ENCODE measurements at places on chromosomes 7 and 10.

- no peak for DNase-seq
Measured at GRCh38 chr7:77950548-77950947, 152.0 kb downstream of the PHTF2 start.

DNA sequence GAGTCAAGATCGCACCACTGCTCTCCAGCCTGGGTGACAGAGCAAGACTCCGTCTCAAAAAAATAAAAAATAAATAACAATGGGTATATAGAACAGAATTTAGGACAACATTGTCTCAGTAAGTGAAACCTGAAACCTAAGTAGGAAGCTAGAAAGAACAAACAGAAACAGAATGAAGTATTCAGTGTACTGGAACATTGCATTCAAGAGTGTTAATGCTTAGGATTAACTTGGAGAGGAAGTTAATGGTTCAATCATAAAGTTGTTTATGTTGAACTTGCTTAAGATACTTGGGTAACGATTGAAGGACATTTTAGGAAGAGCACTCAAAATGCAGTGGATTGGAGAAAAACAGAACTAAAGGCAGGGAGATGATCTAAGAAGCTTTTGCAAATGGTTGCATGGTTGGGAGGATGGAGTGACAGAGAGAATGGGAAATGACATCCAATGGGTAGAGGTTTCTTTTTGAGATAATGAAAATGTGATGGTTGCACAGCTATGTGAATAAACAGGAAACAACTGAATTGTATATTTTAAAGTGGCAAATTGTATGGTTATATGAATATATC lies 233.7 kb downstream of the ADK start:
- DNase-seq = no peak

DNA sequence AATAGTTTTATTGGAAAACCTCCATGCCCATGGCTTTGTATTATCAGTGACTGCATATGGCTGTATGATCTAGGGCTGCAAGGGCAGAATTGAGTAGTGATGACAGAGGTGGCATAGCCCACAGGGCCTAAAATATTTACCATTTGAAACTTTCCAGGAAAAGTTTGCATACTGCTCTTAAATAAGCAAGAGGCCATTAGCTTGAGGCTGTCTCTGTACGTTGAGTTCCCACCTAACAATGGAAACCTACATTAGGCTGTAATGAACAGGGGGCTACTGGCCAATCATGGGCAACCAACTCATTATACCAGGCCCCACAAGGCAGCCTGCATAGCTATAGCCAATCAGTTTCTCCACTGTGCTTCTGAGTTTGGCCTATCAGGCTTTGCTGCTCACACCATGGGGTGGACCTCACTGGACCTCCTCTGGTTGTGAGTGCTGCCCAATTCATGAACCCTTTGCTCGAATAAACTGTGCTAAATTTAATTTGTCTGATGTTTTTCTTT lies 673 bp upstream of the ST8SIA6 start:
- DNase-seq = no peak

- no peak for DNase-seq
Measured at GRCh38 chr7:87354749-87355148, 9.3 kb downstream of the CROT start.

All from stimulated activated CD8-positive, alpha-beta memory T cell treated with anti-CD3 and anti-CD28 coated beads, Interleukin-7, amount 100 ng/mL, for 24 hours (primary cell).